ENCODE measurements at places on chromosomes 16 and 17.

- no peak for DNase-seq
Observed at GRCh38 chr17:48718227-48718760, 4.0 kb downstream of the PRAC1 start.

GRCh38 chr16:4487955-4488498 lies 11.8 kb downstream of the HMOX2 start:
- DNase-seq = no peak

DNA sequence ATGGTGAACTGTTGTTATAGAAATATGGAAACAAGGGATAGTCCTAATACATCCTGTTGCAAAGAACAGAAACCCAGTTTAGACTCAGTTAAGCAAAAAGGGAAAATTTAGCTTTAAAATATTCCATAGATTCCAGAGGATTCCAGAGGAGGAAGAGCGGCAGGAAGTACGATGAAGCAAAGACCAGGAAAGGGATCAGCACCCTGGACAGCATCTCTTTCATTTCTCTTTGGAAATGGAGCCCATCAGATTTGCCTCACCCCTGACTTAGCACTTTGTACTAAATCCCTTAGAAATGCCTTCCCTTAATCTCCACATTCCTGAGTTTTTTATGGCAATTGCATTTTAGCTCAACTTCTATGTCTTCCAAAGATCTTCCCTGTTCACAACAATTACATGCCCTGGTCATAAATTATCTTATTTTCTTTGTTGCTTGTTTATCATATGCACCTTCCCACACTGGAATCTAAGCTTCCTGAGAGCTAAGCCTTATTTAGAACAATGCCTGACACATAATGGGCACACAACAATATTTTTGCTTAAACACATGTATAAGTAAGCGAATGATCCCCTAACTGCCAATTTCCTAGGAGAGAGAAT lies 150.0 kb upstream of the RBFOX1 start:
- DNase-seq = no peak

- no peak for DNase-seq
Observed at GRCh38 chr16:23110257-23110899, 38.9 kb downstream of the USP31 start.

- no peak for DNase-seq
Observed at GRCh38 chr17:44197980-44198720, 1.5 kb downstream of the ATXN7L3 start.

DNA sequence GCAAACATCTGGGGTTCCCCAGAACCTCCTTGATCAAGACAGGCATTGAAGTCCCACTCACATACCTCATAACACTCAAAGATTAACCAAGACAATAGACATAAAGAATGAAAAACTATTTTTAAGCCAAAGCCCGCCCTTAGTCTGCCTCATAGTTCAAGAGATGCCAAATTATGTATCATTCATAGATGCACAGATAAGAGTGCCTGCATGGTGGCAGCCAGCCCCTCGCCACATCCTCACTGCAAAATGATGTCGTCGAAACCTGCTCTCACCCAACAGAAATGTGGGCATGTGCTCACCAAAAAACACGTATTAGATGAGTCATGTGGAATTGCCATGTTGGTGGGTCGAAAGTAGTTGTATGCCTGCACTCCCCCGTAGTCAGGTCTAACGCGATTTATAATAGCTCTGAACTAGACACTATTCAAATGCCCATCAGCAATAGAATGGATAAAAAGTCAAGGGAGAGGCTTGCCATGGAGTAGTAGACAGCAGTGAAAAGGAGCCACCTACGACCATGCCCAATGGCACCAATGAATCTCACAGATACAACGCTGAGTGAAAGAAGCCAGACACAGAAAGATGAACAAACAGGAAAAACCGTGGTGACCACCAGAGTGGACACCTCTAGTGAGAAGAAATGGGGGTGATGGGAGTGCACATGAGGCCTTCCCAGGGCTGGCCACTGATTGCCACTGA lies 64.8 kb downstream of the C16orf95 start:
- DNase-seq = no peak

DNA sequence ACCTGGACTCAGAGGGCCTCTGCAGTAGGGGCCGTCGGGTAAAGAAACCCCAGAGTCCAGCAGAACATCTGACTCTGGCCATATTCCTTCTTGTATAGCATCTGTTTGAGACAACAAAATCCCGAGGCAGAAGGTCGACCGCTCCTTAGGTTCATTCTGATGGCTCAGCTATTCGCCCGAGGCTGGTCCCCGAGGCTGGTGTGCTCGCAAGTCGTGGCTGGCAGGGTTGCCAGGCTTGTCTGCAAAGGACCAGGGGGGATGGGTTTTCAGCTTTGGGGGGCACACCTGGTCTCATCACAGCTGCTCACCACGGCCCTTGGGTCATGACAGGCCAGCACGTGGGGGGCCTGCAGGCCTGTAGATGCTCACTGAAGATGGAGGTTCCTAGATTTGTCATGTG lies 119.1 kb downstream of the BANP start:
- no peak for DNase-seq

GRCh38 chr17:71505200-71505599 lies 615.6 kb upstream of the SOX9 start:
- no peak for DNase-seq

GRCh38 chr17:61245706-61246135 lies 153.9 kb upstream of the TBX2 start:
- DNase-seq = no peak

GRCh38 chr16:65409510-65409909 lies 287.6 kb upstream of the CDH11 start:
- no peak for DNase-seq

GRCh38 chr17:81858170-81858966 lies 2.0 kb downstream of the P4HB start:
- no peak for DNase-seq

DNA sequence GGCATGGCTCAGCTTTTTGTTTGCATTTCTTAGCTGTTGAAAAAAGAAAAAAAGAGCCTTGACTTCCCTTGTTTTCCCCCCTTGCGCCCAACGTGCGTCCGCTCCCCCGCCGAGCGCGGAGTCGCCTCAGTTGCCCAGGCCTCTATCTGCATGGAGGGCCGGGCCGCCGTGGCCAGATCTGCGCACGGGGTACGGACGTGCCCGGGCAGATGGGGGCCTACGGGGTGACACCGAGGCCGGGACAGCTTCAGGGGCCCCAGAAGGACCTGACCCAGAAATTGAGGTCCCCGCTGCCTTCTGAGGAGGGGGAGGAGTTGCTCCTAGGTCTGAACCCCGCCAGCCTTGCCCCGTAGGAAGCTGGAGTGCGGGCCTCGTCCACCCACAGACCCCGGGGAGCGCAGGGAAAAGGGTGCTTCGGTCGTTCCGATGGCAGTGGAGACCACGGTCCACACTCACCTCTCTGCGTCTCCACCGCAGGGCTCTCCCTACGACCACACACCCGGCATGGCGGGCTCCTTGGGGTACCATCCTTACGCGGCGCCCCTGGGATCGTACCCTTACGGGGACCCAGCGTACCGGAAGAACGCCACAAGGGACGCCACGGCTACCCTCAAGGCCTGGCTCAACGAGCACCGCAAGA lies 1.5 kb downstream of the IRX5 start:
- DNase-seq = no peak

DNA sequence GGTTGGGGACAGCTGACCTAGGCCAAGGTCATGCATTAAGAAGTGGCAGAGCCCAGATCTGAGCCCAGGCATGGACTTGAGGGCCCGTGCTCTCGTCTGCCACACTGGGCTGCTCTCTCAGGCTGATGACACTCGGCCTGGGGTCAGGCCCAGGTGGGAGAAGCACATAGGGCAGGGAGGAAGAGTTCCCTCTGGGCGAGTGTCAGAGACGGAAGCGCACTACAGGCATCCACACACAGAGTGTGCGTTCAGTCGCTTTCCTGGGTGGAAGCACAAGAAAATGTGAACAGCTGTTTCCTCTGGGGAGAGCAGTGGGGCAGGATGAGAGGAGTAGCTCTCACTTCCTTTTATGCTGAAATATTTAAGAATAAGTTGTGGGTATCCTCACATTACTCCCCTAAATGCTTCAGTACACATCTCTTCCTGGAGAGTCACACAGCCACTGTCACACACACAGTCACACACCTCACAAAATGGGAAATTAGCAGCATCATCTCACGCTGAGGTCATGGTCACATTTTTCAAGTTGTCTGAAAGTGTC lies 59.7 kb downstream of the B9D1 start:
- DNase-seq = no peak

GRCh38 chr16:5065813-5066212 lies at the start of gene C16orf89:
C16orf89 (minus strand) TSS chr16:5065956; CDS start chr16:5065908, 48 bp downstream.
- no peak for DNase-seq

GRCh38 chr16:4057439-4057877 lies 58.8 kb downstream of the ADCY9 start:
- DNase-seq = no peak

DNA sequence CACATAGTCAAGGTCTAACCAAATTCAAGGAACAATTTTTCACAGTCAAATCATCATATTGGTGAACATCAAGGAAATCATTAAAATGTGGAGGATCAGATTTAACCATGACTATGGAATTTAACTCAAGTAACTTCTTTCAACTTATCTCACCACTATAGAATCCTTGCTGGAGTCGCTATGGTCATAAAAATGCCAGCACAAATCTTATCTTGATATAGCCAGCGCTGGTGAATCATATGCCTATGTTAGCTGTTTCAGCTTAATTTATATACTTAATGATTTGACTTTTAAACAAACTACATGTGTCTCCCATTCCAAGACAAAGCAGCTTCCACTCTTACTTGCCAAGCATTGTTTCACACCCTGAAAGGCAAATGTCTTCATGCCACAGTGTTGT lies 416.4 kb downstream of the CDH11 start:
- DNase-seq = no peak

- DNase-seq = no peak
Observed at GRCh38 chr17:33290253-33290652, 2.8 kb downstream of the ASIC2 start.

DNA sequence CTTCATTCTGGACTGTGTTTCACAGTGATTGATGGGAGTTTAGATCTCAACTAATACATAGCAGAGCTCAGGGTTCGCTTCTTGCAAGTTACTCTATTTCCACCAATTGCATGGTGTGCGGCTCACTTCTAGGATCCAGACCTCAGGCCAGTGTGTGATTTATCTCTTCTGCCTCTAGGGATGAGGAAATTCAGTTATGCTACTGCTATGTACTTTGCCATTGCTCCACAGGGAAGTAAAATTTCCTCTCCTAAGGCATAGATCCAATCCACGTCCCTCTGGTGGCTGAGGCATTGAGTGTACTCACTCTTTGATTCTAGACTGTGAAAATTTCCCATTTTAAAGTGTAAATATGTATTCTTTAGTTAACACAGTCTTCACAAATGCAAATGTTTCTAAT lies 214.1 kb downstream of the HS3ST3B1 start:
- no peak for DNase-seq

- DNase-seq = no peak
Observed at GRCh38 chr17:1050996-1051925, 54.3 kb downstream of the TIMM22 start.

DNA sequence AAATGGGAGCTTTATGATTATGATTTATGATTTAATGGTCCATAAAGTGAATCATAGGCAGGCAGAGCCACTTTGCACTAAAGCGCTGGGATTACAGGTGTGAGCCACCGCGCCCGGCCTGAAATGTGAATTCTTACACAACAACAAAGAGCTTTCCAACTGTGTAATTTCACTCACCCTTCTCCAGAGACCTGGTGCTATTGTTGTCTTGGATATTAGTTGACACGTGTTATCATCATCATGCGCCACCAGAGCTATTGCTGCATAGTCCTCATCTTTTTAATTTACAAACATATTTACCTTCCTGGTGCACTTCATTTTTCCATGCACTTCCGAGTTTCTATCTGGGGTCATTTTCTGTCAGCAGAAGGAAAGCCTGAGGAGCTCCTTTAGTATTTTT lies 4.8 kb upstream of the UTS2R start:
- DNase-seq = no peak

All from cortex of kidney (tissue), 1 donor.